ENCODE measurements at places on chromosomes 2 and 18.

DNA sequence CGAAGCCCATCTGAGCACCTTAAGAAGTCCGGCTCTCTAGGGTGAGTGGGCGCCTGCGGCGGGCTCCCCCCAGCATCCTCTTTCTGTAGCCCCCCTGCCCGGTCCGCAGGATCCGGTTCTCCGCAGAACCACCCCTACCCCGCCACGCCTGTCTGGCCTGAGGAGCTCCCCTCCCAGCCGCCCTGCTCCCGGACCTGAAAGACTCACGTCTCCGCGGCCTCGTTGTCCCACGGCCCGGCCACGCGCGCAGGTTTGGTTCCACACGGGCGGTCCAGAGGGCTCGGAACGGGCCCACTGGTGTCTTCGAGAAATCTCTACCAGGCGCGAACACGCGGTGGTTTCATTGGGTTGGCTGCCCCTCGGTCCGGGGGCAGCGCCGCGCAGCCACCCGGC is 237 bp downstream of the SLC39A6 start:
- peak; percentile 10 for DNase-seq

DNA sequence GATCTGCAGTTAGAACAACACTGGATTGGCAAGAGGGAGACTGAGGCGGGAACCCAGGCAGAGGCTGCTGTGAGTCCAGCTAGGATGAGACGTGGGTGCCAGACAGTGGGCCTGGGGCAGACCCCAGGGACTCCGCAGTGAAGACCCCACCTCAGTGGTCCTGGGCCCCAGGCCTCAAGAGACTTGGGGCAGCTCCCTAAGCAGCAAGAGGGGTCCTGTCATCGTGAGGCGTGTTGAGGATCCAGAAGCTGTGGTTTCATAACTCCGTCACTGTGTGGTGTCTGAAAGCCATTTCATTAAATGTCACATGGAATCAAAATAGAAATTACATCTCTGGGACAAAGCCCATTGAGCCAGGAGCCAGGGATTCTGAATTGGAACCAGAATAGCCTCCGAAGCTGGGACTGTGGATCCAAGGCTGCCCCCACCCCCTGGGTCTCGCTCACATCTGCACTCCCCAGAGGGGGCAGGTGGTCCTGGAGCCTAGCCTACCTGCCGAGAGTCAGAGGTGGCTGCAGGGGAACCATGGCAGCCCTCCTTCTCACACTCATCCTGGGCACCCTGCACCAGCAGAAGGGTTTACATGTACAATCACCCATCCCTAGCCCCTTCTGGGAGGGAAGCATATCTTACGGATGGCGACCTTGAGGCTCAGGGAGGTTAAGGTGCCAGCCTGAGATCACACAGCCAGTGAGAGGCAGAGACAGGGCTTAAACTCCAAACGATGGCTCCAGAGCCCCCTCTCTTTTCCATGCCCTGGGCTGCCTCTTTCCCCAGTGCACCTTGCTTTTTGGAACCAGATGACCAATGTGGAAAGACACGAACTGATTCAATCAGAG is 23.2 kb downstream of the RRM2 start:
- DNase-seq, result no peak

DNA sequence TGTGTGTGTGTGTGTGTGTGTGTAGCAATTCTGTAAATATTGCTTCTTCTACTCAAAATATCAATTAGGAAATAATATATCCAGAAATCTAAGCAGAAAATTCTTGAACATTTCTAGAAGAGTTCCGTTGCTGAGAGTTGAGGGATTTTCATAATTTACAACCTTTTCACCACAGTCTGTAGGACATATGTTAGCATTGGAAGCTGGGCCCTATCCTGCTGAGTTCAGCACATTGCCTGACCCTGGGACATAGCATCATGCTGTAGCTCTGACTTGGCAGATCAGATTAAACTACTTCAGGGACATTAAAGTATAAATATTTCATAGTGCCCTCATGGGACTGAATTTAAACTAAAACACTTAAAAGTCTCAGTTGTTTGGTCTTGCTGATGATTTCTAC is 129.2 kb upstream of the KCNH7 start:
- no peak for DNase-seq

- DNase-seq, result no peak
Measured at GRCh38 chr2:109312902-109313301, 183.9 kb downstream of the SH3RF3 start.
